Peyer's patch (tissue), 4 donors: ENCODE measurements at places on chromosomes 2 and 18. TPM values are rescaled to one million over a fixed set of nuclear protein-coding genes. Genes with fewer than 3 reads are reported as not detected.

- DNase-seq: no peak
These were observed 106.8 kb upstream of the LYPD6 start for GRCh38 chr2:149223472-149224095.

GRCh38 chr2:240574386-240575100 lies 6.3 kb downstream of the RNPEPL1 start:
- DNase-seq: peak; percentile 34

- no peak for DNase-seq
These were observed 738.6 kb upstream of the PIK3C3 start for GRCh38 chr18:41216341-41217003.

POTEI gene
- total RNA-seq: 0.53 TPM

DNA sequence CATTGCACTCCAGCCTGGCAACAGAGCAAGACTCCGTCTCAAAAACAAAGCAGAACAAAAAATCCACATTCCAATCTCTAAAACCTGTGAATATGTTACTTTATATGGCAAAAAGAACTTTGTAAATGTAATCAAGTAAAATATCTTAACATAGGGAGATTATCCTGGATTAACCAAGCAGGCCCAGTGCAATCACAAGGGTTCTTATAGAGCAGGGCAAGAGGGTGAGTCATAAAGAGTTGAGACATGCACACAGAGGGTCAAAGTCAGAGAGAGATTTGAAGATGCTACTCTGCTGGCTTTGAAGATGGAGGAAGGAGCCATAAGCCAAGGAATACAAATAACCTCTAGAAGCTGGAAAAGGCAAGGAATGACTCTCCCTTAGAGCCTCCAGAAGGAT lies 60.9 kb upstream of the SLC9A2 start:
- DNase-seq: no peak

- no peak for DNase-seq
These were observed 636 bp upstream of the IMMT start for GRCh38 chr2:86195808-86196387.

DNA sequence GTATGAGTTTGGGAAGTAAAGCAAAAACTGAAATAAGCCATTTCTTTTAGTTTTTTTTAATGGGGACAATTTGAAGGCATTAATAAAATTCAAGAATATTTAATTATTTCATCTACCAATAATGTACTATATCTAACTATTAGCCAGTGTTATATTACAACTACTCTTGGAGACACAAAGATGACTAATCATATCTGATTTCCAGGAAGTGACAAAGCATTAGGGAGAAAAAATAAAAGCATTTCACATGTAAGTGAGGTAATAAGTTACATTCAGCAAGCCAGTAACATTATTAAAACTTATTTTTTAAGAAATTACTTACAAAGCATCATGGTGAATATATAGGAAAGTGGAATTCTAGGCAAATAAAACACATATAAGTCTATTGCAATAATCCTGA lies 781.3 kb upstream of the NRXN1 start:
- DNase-seq: no peak

TIMM21 gene
- 15.9 TPM for total RNA-seq

SOX11 gene
- not detected for total RNA-seq

DNA sequence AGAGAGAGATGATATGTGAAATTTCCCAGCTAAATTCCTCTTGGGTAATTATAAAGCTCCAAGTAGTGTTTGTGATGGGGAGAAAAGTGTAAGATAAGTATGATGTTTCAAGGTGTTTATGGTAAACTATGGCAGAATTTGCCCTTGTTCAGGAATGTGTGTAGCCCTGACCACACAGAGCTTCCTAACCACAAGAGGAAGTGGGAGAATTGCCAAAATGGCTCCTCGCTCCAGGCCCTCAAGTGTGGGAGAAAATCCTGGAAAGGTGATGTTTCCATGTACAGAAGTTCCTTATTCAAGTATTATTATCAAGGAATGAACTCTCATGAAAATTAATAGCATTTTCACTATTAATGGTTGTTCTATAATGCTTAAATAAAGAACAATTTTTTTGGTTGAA lies 878.3 kb downstream of the TDRD15 start:
- DNase-seq: no peak

DNA sequence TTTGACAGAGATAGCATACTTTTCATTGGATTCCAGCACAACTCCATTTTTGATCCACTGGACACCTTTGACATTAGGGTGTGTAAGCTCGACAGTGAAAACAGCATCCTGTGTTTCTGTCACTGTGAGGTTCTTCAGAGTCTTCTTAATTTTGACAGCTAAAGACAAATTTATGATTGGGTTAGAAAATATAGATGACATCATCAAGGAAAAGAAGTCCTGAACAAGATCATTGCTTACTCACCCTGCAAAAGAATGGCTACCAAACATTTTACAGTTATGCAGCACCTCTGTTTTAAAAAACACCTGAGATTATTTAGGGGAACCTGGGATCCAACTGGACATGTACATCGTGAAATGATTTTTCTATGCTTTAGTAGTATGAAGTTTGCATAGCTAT lies 36.7 kb downstream of the TTN start:
- DNase-seq: no peak

- DNase-seq: no peak
These were observed 932.2 kb upstream of the FANCL start for GRCh38 chr2:59173325-59173724.

HJURP gene
- 6.3 TPM for total RNA-seq

DNA sequence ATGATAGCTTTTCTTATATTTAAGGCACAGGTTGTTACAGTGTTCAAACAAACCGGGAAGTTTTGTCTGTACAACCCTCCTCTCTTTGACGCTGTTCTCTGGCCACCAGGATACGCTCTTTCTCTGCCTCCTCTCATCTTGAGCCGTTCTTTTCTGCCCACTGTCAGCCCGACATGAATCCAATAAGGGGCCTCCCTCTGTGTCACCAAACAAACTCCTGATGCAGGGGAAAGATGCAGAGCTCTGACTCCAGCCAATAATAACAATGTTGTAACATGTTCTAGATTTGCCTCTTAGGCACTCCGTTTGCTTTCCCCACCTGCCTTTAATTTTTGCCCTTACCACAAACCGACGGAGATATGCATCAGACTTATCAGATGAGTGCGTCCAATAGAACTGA lies 449.3 kb downstream of the SLC4A3 start:
- no peak for DNase-seq

DNA sequence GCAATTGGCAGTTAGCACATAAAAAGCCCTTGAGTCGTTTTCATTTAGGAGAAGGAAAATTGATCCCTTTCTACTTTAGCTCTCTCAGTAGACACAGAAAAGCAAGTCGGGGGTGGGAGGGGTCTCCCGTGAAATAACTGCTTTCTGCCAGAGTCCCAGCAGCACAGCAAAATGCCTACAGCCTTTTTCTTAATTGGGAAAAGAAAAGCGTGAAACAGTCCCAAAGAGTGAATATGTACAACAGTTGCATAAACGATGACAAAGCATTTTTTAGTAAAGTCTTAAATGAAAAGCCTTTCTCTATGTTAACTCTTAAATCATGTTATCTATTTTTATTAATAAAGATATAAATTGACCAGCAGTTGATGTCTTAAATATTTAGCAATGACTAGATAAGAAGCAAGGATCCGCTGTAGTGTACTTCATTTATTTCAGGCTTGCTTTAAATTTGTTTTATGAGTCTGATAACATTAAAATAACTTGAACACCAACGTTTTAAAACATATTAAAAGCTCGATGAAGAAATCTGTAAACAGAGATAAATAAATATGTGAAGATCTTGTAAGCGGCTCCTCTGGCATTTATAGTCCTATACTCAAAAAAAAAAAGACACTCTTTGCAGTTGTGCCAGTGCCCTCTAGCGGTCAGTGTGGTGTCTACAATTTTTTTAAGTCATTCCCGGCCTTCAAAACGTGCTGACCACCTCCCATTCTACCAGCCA lies 42.3 kb upstream of the ATIC start:
- peak; percentile 52 for DNase-seq

GRCh38 chr2:241853651-241854341 lies 4.9 kb downstream of the PDCD1 start:
- peak; percentile 42 for DNase-seq

- no peak for DNase-seq
These were observed 44.7 kb upstream of the INHBB start for GRCh38 chr2:120301284-120301683.

GRCh38 chr2:123614596-123614995 lies 410.5 kb upstream of the CNTNAP5 start:
- DNase-seq: no peak

OST4 gene
- 329 TPM for total RNA-seq

- DNase-seq: no peak
These were observed 128.4 kb downstream of the LPIN1 start for GRCh38 chr2:11874861-11875260.

ABCG8 gene
- total RNA-seq: 3.3 TPM

- no peak for DNase-seq
These were observed 57.2 kb upstream of the UGP2 start for GRCh38 chr2:63784461-63784860.

DNA sequence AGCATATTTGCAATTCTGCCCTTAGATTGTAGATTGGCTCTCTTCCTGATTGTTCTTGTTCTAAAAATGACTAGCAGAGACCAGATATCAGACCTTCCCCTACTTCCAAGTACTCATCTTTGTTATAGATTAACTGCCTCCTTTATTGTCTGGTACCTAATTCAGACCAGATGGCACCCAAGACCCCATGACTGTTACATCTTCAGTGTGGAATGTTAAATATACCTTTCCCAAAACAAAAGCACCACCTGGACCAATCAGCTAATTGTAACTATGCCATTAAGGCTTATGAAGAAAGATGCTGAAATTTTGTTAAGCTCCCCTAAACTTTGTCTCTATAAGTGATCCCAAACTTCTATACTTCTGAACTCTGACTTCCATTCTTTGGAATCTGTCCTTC lies 12.0 kb upstream of the TFPI start:
- no peak for DNase-seq

DNA sequence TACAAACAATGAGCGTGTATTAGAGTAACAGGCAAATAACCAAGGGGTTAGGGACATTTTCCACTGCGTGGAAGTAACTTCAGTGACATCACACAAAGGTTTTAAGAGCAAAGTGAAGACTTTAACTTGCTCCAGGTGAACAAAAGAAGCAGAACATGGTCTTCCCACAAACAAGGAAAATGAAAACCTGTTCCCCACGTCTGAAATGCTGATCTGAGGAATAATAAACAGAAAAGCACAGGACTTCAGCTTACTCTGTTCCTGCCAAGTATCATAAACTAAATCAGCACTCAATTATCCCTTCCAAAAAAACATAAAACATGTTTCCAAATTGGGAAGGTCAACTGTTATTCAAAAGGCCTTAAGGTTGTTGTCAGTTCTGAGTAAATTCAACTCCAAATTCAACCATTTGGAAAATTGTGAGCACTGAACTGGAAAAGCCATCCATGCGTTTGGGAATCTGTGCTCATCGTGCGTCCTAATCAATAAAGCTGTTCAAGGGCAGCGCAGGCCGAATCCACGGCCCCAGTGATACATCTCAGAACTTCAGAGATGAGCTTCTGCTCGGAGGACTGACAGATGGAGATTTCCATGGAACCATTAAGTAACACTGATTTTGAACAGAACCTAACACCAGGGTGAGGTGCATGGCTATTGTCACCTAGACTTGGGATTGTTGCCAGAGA lies 7.7 kb upstream of the SNTG2 start:
- DNase-seq: no peak

DNA sequence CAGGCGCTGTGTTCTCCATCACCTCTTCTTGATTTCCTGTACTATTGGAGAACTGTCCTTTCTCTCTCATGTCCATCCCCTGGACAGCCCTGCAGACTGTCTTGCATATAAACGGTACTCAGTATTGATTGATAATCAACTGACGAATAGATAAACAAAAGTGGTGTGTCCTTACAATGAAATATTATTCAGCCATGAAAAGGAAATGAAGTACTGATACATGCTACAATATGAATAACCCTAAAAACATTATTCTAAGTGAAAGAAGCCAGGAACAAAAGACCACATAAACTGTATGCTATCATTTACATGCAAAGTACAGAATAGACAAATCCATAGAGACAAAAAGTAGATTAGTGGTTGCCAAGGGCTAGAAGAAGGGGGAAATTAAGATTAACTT lies 77.6 kb downstream of the SDC1 start:
- no peak for DNase-seq

LRATD1 gene
- total RNA-seq: 31.4 TPM
